ENCODE measurements at places on chromosomes 1 and 21.

DNA sequence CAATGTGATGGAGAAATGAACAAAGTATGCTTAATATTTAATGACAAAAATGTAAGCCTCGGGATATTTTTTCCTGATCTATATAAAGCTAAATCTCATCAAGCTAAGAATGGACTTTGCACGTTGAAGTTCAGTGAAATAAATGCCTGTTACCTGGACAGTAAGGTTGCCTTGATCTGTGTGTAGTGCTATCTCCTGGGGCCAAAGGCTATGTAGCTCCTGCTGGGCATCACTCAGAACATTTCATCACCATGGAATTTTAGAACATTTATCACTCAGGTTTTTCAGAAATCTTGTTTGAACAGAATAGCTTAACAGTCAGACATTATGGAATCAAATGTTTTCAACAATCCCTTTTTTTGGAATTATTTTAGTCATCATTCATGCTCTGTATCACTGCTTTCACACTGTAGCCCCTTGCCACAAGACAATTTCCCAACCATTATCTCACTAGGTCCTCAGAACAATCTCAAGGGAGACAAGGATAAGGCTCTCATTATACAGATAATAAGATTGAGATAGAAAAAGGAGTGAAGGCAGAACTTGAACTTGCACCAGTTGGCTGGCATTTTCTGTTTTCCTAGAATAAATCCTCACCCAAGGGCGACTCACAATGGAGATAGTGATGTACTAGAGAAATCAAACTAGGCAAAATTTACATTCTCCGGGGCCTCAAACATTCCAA, 3.7 kb downstream of the OR10J1 start:
- DNase-seq = no peak

DNA sequence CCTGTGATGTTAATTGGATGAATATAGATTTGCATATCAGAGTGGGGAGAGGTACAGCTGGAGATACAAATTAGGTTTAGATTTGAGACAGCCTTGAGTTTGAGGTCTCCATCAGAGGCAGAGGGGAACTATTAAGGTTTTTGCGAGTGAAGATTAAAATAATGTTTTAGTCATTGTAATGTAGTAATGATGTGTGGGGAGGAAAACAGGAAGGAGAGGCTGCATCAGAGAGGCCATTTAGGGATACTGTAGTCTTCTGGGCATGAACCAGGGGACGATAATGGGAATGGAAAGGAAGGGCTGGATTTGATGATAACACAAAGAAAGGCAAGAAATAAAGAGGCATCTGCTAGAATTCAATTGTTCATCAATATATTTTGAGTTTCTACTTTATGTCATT, 9.5 kb downstream of the CD84 start:
- DNase-seq = no peak

- DNase-seq = no peak
These were observed 12.9 kb downstream of the MIIP start for GRCh38 chr1:12032161-12032621.

GRCh38 chr1:55635856-55636255, 420.7 kb upstream of the USP24 start:
- DNase-seq = no peak

DNA sequence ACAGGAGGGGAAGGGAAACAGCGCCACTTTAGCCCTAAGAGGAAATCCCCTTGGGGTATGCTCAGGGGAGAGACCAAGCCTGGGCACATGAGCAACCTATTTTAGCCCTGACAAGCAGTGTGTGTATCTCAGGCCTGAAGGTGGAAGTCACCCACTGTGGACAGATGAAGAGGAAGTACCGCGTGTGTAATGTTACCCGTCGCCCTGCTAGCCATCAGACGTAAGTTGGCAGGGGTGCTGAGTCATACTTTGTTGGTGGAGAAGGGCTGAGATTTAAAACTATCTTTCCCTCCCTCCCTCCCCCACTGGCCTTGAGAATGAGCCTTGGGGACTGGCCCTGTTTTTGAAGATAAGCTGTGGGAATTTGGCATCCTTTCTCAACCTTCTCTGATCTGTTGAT, 11.2 kb downstream of the AGO1 start:
- DNase-seq = no peak

DNA sequence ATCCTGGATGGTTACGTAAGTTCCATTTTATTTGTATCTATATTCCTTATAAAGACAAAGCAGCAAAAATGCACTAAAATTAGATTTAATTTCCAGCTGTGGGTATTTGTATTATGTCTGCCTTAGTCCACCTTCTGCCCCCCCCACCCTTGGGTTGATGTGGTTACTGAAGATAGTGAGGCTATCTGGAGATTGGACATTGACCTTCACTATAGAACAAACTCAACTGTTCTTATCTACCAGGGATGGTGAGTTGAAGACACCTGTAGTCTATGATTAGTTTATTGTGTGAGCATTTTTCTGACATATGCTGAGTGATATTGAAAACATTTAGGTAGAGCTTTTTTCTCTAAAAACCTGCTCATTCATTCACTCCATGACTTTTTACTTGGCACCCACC, 122.2 kb downstream of the NFIA start:
- no peak for DNase-seq
